ENCODE measurements at places on chromosomes 3 and 15. TPM values are rescaled to one million over a fixed set of nuclear protein-coding genes. Genes with fewer than 3 reads are reported as not detected.

The LRTM1 gene
- not detected for total RNA-seq

The NR1I2 gene
- 0.23 TPM for total RNA-seq

The PIERCE2 gene
- 1.4 TPM for total RNA-seq

The GRK7 gene
- 0.10 TPM for total RNA-seq

The CELF6 gene
- total RNA-seq: 0.21 TPM

The LRRC49 gene
- 4.2 TPM for total RNA-seq

The KBTBD8 gene
- total RNA-seq: 6.3 TPM

The GNAT1 gene
- 0.59 TPM for total RNA-seq

The FEZF2 gene
- not detected for total RNA-seq

The CCDC66 gene
- total RNA-seq: 13.6 TPM

The CLDN16 gene
- not detected for total RNA-seq

Measured in endothelial cell (in vitro differentiated cells).